ENCODE measurements at places on chromosomes 1 and 21. TPM values are rescaled to one million over a fixed set of nuclear protein-coding genes. Genes with fewer than 3 reads are reported as not detected.

Gene TEX38
- total RNA-seq: 0.16 TPM

Gene NBPF1
- 57.1 TPM for total RNA-seq

Gene HSPB7
- 12.6 TPM for total RNA-seq

Gene CD1B
- total RNA-seq: not detected

Gene CGN
- total RNA-seq: 66.4 TPM

Gene TRABD2B
- 1.00 TPM for total RNA-seq

Gene ORC1
- total RNA-seq: 3.1 TPM

Gene TMEM81
- 2.2 TPM for total RNA-seq

Gene RAB3B
- 23.1 TPM for total RNA-seq

Gene S100A3
- total RNA-seq: 2.6 TPM

Gene PLA2G2C
- not detected for total RNA-seq

Gene SPRR2E
- not detected for total RNA-seq

Gene HSD3B2
- 3.4 TPM for total RNA-seq

Gene RCSD1
- total RNA-seq: 0.92 TPM

Measured in hepatocyte (in vitro differentiated cells).